ENCODE measurements at places on chromosomes 2 and 18. TPM values are rescaled to one million over a fixed set of nuclear protein-coding genes. Genes with fewer than 3 reads are reported as not detected.
A peak's percentile ranks its signal among the peaks of the same experiment; 100 is the strongest.

The IL1A gene
- 1.1 TPM for polyA plus RNA-seq

The ANKRD30B gene
- not detected for polyA plus RNA-seq

The CFAP65 gene
- polyA plus RNA-seq: 0.06 TPM

The CNGA3 gene
- polyA plus RNA-seq: not detected

The MAPK4 gene
- 1.9 TPM for polyA plus RNA-seq

The BUB1 gene
- 5.8 TPM for polyA plus RNA-seq

The SGPP2 gene
- polyA plus RNA-seq: 0.71 TPM

The PHLPP1 gene
- 7.3 TPM for polyA plus RNA-seq

The LCT gene
- polyA plus RNA-seq: 0.51 TPM

DNA sequence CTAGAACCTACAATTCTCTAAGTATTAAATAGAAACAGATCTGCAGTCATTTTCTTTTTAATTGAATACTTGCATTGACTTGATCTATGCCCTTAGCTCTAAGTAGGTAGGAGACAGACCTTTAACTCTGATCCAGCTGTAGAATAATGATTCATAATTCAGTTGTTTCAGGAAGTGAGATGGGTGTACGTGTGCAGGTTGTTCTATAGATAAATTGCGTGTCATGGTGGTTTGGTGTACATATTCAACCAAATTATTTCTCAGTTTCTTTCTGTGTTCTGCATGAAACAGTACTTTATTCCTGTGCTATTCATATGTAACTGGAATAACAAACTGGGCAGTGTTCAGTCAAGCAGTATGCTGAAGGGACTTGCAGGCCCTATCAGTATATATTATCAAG is 34.3 kb upstream of the CD226 start:
- no peaks in the 10 kb centered on the region for H3K27me3 ChIP-seq
- no peak overlapping the region for H3K4me3 ChIP-seq
- no peaks in the 10 kb centered on the region for H3K36me3 ChIP-seq
- H3K4me1 ChIP-seq: no peaks in the 10 kb centered on the region
- DNase-seq: no peak

- DNase-seq: no peak
- H3K4me3 ChIP-seq: no peak overlapping the region
- H3K27me3 ChIP-seq: peaks cover 3% of the 10 kb centered on the region
Observed at GRCh38 chr18:32011193-32011592, 7.4 kb upstream of the RNF125 start.

- H3K4me1 ChIP-seq: no peaks in the 10 kb centered on the region
- no peak overlapping the region for H3K4me3 ChIP-seq
- no peaks in the 10 kb centered on the region for H3K36me3 ChIP-seq
- H3K27me3 ChIP-seq: no peaks in the 10 kb centered on the region
- H3K27ac ChIP-seq: no peak overlapping the region
Observed at GRCh38 chr2:36831185-36831584, 134.7 kb downstream of the VIT start.

GRCh38 chr2:45722477-45722876 is 71.0 kb downstream of the PRKCE start:
- H3K4me3 ChIP-seq: no peak overlapping the region
- no peaks in the 10 kb centered on the region for H3K4me1 ChIP-seq
- H3K27me3 ChIP-seq: no peaks in the 10 kb centered on the region
- H3K36me3 ChIP-seq: no peaks in the 10 kb centered on the region
- no peak overlapping the region for H3K27ac ChIP-seq

DNA sequence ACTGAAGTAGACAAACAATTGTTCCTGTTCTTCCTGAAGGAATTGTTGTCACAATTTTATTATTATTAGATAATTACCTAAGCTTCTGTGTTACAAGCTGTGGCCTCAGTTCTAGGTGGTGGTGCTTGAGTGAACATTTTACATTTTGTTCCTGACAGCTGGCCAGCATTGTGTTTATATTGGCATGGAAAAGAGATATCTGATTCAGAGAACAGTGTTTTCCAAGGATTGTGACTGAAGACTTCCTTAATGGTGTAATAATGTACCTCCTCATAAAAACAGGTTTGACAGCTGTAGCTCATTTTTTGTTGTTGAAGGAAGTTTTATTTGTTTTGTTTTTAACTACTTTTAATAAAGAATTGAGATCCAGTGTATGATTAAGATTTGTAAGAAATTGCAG is 95.2 kb downstream of the EPB41L5 start:
- no peak overlapping the region for H3K4me3 ChIP-seq
- H3K27me3 ChIP-seq: no peaks in the 10 kb centered on the region
- peak; percentile 8 for DNase-seq
- H3K27ac ChIP-seq: no peak overlapping the region

GRCh38 chr18:13793819-13794218 is 30.1 kb upstream of the MC5R start:
- DNase-seq: no peak
- no peaks in the 10 kb centered on the region for H3K36me3 ChIP-seq
- no peak overlapping the region for H3K27ac ChIP-seq

DNA sequence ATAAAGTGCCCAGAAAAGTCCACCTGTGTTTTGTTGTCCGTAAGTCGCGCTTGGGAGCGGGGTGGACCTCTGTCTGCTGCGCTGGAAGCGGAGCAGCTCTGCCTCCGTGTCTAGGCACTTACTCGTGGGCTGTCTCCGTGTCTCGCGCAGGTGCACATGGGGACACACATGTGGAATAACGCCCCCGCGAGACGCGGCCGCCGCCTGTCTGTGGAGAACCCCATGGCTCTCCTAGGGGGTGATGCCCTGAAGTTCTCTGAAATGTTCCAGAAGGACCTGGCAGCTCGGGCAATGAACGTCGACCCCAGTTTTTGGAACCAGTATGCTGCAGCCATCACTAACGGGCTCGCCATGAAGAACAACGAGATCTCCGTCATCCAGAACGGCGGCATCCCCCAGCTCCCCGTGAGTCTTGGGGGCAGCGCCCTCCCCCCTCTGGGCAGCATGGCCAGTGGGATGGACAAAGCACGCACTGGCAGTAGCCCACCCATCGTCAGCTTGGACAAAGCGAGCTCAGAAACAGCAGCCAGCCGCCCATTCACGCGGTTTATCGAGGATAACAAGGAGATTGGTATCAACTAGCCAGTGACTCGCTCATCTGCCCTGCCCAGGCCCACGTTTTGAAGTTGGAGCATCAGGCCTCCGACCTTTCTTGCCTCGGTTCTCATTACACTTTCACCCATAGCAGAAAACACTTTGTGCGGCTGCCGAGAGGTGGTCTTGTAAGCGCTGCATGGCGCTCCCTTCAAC is 17.3 kb downstream of the SALL3 start:
- no peak for DNase-seq
- no peaks in the 10 kb centered on the region for H3K27me3 ChIP-seq
- H3K27ac ChIP-seq: no peak overlapping the region
- no peaks in the 10 kb centered on the region for H3K4me1 ChIP-seq

DNA sequence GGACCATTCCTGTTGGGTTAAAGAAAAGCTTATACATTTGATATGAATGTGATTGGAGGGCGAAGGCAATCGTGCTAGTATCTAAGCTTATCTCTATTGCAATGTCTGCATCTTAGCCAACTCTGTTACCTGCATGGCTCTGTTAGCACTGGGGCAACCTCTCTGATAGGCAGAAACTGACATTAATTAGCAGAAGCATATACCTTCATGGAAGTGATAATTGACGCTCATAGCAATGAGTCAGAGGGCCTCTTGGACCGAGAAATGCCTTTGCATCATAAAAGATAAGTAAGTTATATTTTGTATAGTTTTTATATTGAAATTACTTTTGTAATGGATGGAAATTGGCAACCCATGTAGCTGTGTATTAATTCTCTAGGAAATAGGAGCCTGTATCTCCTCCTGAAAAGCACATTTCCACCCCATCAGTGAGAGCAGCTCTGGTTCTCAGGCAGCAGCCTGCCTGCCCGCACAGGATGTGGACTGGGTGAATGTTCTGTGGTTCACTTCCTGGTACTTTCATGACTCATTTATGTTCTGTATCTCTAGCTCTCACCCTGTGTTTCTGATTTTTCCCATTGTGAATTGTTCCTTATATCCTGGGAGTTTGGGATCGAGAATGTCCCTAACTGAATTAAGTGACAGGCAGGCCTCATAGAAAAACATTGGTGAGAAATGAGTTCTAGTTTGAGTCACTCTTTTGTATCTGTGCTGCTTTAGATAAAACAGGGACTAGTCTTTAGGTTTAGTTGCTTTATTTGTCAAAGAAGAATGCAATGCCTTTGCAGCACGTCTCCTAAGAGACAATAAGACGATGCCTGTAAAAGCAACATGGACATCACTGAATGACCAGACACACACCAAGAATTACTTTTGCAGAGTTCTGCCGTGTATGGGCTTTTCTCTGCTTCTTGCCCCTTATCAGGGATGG is 344.9 kb downstream of the DCDC2C start:
- no peaks in the 10 kb centered on the region for H3K4me1 ChIP-seq
- no peaks in the 10 kb centered on the region for H3K27me3 ChIP-seq
- H3K4me3 ChIP-seq: no peak overlapping the region
- DNase-seq: no peak
- no peaks in the 10 kb centered on the region for H3K36me3 ChIP-seq
- H3K27ac ChIP-seq: no peak overlapping the region

DNA sequence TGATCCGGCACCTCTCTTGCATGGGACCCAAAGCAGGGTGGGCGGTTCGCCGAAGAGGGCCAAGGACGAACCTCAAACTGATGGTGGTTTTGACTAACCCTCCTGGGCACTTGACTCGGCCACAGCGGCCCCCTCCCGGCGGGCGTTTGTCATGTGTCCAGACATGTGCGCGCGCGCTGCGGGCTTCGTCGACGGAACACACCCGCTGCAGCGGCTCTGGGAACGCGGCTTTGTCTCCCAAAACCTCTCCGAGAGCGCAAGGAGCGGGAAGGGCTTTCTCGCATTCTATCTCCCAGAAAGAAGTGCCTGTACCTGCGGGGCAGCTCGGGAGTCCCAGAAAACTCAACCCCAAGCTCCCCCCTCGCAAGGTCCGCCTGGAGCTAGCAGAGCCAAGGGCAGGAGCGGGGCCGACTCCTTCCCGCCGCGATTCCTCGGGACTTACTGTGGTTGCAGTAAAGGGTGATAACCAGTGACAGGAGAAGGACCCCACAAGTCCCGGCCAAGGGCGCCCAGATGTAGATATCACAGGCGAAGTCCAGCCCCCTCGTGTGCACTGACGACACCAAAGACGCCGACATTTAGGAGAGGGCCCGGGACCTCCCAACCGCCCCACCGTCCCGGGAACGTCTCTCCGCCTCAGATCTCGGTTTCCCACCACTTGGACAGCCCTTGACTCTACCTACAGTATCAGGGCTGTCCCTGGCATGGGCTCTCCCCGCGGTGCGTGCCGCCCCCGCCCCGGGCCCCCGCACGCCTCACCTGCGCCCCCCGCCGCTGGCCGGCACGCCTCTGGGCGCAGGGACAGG is 1.6 kb downstream of the CD8A start:
- peaks cover 75% of the 10 kb centered on the region for H3K27me3 ChIP-seq
- no peak overlapping the region for H3K4me3 ChIP-seq
- H3K36me3 ChIP-seq: no peaks in the 10 kb centered on the region
- H3K4me1 ChIP-seq: peaks cover 22% of the 10 kb centered on the region

GRCh38 chr2:163644238-163644637 is 91.6 kb downstream of the FIGN start:
- no peaks in the 10 kb centered on the region for H3K36me3 ChIP-seq
- no peak overlapping the region for H3K4me3 ChIP-seq
- DNase-seq: no peak
- H3K27me3 ChIP-seq: no peaks in the 10 kb centered on the region
- H3K27ac ChIP-seq: no peak overlapping the region
- H3K4me1 ChIP-seq: peaks cover 3% of the 10 kb centered on the region

DNA sequence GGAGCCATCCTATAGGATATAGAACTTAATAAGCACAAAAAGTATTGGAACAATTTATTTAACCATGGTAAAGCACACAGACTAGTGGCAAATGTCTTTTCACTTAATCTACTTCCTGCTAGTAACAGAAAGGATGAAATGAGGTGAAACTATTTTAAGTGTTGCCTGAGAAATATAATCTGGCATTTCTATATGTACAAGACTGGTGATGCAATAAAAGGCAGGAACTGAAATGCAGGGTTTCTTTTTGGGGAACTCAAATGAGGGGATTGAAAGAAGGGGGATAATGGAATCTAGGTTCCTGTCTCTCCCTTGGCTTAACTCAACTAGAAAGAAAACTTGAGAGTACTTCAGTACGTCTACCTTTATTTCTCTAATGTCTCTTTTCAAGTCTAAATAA is 122.3 kb downstream of the MEMO1 start:
- no peaks in the 10 kb centered on the region for H3K27me3 ChIP-seq
- H3K4me3 ChIP-seq: no peak overlapping the region
- H3K27ac ChIP-seq: no peak overlapping the region
- no peaks in the 10 kb centered on the region for H3K36me3 ChIP-seq

- DNase-seq: peak; percentile 78
- peaks cover 22% of the 10 kb centered on the region for H3K4me1 ChIP-seq
- no peaks in the 10 kb centered on the region for H3K36me3 ChIP-seq
- no peaks in the 10 kb centered on the region for H3K27me3 ChIP-seq
- H3K4me3 ChIP-seq: no peak overlapping the region
Observed at GRCh38 chr18:58128381-58129374, 84.7 kb downstream of the NEDD4L start.

DNA sequence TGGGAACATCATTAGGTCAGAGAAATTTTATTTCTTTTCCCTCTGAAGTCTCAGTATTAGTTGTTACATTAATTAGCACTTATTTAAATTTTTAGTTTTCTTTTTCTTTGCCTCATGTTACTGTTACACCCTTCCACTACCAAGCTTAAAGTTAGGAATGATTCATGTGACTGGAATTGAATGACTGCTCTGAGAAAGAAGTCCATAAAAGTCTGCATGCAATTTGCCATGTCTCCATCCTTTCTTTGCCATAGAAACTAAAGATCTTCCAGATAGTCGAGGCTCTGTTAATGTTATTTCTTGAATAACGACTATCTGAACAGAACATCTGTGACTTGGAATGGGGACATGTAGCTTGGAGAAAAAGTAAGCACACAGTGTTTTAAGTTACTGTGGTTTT is 1269.8 kb upstream of the PIK3C3 start:
- no peaks in the 10 kb centered on the region for H3K4me1 ChIP-seq
- no peaks in the 10 kb centered on the region for H3K27me3 ChIP-seq
- no peaks in the 10 kb centered on the region for H3K36me3 ChIP-seq
- DNase-seq: no peak

DNA sequence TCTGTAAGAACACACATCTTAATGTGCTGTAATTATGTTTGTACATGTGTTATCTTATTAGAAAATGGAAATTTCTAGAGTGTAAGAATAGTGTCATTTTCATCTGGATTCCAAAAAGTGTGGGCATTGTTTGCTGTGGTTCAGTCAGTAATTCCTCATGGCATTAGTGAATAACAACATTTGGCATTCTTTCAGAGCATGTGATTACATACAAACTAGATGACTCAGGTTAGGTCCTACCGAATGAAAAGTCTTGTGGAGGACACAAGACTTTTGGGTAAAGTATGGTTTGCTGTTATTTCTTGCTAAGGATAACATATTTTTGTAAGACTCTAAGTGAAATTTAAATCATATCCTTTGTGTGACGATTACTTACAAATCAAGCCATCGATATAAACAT is 593.1 kb upstream of the NRXN1 start:
- no peaks in the 10 kb centered on the region for H3K27me3 ChIP-seq
- H3K27ac ChIP-seq: no peak overlapping the region
- no peaks in the 10 kb centered on the region for H3K4me1 ChIP-seq
- no peaks in the 10 kb centered on the region for H3K36me3 ChIP-seq

Measured in hepatocyte (in vitro differentiated cells).